IMR-90 (cell line): ENCODE measurements at places on chromosomes 16 and 17.

GRCh38 chr16:26708428-26708827, 358.3 kb upstream of the C16orf82 start:
- no peak for DNase-seq

DNA sequence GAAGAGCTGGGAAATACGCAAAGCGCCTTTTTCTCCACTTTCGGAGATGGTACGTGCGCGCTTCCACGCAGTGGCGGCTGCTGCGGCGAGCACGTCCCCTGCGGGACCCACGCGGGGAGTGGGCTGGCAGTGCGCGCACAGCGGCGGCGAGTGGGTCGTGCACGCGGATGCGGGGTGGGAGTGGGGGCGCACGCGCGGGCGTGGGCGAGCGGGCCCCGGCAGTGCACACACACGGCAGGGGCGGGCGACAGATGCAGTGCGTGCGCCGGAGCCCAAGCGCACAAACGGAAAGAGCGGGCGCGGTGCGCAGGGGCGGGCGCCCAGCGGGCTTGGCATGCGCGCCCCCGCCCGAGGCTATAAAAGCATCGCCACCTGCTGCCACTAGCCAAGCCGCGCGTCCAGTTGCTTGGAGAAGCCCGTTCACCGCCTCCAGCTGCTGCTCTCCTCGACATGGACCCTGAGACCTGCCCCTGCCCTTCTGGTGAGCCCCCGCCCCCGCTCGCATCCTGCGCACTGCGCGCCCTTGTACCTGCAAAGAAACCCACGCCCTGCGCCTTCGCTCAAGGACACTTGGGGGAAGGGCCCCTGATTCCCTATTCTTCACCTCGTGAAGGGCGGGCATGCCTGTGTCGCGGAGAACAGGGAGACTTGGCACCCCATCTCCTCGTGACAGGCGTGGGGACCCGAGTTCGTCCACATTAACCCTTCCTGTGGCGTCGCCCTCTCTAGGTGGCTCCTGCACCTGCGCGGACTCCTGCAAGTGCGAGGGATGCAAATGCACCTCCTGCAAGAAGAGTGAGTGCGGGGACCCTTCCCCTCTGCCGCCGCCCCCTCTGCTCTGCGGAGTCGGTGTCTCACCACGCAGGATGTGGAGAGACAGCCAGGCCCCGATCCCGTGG, at the start of gene MT3:
Gene MT3, plus strand, starts transcription at position 388 of the 899 bp plus-strand sequence. Its CDS starts 63 bp downstream, at position 451.
- no peak for DNase-seq

GRCh38 chr16:77637940-77638339, 84.4 kb upstream of the NUDT7 start:
- no peak for DNase-seq

- DNase-seq: no peak
Measured at GRCh38 chr16:12672986-12673385, 130.7 kb downstream of the CPPED1 start.
